A172 (cell line): ENCODE measurements at places on chromosomes 7 and 10. TPM values are rescaled to one million over a fixed set of nuclear protein-coding genes. Genes with fewer than 3 reads are reported as not detected.

MICU1 gene
- 76.0 and 85.2 TPM in 2 replicates for total RNA-seq

HOGA1 gene
- 6.3 and 7.7 TPM in 2 replicates for total RNA-seq

CAMK2G gene
- total RNA-seq = 36.6 and 38.5 TPM in 2 replicates

FAM25A gene
- total RNA-seq = not detected in 2 replicates

CALML3 gene
- total RNA-seq = not detected in 2 replicates

PLXDC2 gene
- 7.0 and 21.8 TPM in 2 replicates for total RNA-seq

SLC26A5 gene
- not detected in 2 replicates for total RNA-seq

HTRA1 gene
- total RNA-seq = 11.8 and 22.1 TPM in 2 replicates
